Stimulated activated CD8-positive, alpha-beta memory T cell treated with anti-CD3 and anti-CD28 coated beads, Interleukin-4, amount 100 ng/mL, for 1 hour (primary cell): ENCODE measurements at places on chromosomes 7 and 10.

DNA sequence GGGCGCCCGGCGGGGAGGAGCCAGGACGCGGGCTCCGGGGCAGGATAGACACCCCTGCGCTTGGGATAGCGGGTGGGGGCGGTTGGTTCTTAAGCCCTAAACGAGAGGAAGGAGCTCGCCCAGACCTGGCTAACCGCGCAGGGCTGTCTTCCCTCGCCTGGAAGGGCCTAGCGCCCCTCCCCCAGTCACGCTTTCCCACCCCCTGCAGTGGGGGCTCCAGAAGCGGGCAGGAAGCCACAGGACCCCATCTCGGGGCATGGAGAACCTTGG lies 6.5 kb downstream of the SHH start:
- DNase-seq, result no peak

GRCh38 chr7:75795831-75796285 lies 17.7 kb downstream of the CCL24 start:
- no peak for DNase-seq

- no peak for DNase-seq
These were observed 6.7 kb downstream of the PNLIPRP2 start for GRCh38 chr10:116627386-116627933.

- no peak for DNase-seq
These were observed 90.2 kb downstream of the SH3PXD2A start for GRCh38 chr10:103765168-103765567.

DNA sequence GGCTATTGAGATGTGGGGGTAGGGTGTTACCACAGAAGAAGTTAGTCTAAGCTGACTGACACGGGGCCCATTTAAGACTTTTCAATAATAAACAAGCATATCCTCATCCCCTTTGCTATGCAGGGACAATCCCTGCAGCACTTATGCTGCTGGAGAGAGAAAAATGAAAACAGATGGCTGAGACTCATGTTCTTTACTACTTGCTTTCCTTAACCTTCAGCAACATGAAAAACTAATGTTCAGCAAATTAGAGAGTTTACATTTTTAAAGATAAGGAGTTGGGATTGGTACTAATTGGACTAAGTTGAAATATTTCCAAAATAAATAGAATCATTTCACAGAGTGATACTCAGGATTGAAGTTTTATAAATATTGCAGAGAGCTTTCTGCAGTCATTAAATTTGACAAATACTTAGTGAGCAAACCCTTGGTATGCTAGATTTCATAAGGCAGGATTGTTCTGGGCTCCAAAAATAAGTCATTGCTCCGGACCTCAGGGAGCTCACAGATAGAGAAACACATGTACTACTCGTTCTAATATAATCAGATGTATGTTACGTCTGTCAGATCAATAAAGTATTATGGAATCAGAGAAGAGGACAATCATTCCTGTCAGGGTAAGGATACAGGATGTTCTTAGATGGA lies 147.1 kb upstream of the LRRN3 start:
- DNase-seq, result no peak

- DNase-seq, result no peak
These were observed 14.5 kb upstream of the PAX2 start for GRCh38 chr10:100730725-100731406.

GRCh38 chr7:38844952-38845563 lies 63.9 kb downstream of the VPS41 start:
- DNase-seq, result no peak

DNA sequence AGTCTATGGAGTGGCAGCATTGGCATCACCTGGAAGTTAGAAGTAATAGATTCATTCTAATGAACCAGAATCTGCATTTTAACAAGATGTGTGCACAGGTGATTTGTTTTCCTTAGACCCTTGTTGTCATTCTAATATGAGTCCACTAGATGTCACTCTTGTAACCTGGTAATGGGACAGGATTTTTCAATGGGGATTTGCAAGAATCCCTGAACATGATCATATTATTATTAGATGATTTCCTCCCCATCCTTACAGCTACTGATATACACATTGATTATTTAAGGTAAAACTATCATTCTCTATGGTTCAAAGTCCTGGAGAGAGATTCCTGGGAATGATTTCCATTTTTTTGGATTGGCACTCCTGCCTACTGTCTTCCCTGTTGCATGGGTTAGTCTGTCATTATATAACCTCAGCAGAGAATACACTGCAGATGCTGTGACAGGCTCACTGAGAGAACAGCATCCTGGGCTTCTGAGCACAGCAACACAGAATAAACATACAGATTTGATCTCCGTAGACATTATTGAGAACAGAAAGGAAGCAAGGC lies 194.9 kb downstream of the SUGCT start:
- DNase-seq, result no peak

GRCh38 chr7:54981913-54982312 lies 36.9 kb upstream of the EGFR start:
- no peak for DNase-seq

- DNase-seq, result no peak
These were observed 472.0 kb upstream of the AKR1E2 start for GRCh38 chr10:4353964-4354363.

GRCh38 chr10:132111871-132112341 lies 46.2 kb downstream of the JAKMIP3 start:
- no peak for DNase-seq

- DNase-seq, result no peak
These were observed 27.1 kb downstream of the CD36 start for GRCh38 chr7:80665526-80665925.

- no peak for DNase-seq
These were observed 3.7 kb upstream of the TCTN3 start for GRCh38 chr10:95697429-95697828.

DNA sequence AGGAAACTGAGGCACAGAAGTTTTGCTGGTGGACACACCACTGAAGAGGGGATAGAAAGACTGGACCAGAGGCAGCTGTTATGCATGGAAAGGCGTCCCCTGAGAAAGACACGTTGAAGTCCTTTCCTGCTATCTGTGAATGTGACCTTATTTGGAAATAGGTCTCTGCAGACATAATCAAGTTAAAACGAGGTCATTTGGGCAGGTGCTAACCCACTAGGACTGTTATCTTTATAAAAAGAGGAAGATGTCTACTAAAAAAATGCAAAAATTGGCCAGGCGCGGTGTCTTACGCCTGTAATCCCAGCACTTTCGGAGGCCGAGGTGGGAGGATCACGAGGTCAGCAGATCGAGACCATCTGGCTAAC lies 31.6 kb downstream of the ELMO1 start:
- no peak for DNase-seq

- DNase-seq, result no peak
These were observed 42.3 kb upstream of the DUSP5 start for GRCh38 chr10:110455446-110455845.

GRCh38 chr7:51220226-51220625 lies 96.4 kb downstream of the COBL start:
- DNase-seq, result no peak

GRCh38 chr7:116052006-116052405 lies 21.4 kb upstream of the TFEC start:
- DNase-seq, result no peak

DNA sequence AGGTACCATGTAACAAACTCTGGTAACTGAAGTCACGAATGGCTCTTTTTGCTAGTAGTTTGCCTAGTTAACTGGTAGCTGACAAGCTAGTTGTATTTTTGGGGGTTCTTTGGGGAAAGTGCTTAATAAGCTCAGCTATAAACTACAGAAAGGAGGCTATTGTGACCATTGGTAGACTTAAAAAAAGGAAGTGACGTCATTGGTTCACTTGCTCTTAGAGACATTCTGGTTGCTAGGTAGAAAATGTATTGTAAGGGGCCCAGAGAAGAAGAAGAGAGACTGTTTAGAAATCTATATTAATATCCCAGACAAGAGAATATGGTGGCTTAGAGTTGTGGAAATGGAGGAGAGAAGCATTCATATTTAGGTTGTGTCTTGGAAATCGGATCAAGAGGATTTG lies 103.0 kb downstream of the NXPH1 start:
- DNase-seq, result no peak

DNA sequence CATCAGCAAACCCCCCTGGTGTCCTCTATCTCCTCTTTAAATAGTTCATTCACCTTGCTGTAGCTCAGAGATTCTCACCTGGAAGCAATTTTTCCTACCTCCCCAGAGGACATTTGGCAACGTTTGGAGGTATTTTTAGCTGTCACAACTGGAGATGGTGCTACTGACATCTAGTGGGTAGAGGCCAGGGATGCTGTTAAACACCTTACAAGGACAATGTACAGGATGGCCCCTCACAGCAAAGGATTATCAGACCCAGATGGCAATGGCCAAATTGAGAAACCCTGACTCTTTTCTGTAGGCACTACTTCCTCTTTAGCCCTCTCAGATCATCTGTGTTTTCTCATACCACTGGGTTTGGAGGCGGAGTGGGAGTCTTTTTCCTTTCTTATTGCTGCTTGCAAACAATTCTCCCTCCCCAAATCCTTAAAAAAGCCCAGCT lies 13.2 kb upstream of the TRA2A start:
- no peak for DNase-seq

DNA sequence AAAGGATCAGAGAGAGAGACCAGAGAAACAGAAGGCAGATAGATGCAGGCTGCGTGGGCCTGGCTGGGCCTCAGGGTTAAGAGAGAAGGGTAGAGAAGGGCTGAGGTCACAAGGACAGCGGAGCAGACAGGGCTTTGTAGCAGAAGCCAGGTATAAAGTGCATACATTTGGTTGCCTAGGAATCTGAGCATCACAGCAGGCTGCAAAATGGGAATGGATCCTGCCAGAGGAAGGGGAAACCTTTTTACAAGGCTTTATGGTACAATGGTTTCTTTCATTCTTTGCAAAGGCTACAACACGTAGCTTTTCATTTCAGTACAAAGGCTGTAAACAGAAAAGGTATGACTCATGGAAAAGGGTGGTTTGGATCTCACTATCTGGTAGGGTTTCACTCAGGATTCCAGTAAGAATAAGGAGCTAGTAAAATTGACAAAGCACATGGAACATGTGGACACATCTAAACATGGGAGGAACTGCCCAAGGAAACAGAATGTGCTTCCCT lies 275.1 kb downstream of the DOCK4 start:
- DNase-seq, result no peak

DNA sequence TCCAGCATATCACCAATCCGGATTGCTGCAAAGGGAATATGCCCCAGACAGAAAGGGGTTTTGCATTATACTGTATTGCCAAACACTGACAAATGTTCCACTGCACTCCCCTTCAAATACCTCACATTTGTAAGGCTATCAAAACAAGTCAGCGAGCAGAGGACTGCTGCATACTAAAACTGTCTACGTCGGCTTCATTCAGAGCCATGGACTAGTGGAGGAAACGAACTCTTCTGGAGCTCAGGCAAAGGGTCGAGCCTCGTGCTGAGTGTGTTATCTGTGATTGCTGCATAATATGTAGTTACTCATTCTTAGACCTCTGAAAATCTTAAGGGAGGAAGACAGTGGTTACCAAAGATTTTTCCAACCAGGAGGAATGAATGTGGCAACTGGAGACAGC lies 200.2 kb downstream of the DYNC1I1 start:
- DNase-seq, result no peak

DNA sequence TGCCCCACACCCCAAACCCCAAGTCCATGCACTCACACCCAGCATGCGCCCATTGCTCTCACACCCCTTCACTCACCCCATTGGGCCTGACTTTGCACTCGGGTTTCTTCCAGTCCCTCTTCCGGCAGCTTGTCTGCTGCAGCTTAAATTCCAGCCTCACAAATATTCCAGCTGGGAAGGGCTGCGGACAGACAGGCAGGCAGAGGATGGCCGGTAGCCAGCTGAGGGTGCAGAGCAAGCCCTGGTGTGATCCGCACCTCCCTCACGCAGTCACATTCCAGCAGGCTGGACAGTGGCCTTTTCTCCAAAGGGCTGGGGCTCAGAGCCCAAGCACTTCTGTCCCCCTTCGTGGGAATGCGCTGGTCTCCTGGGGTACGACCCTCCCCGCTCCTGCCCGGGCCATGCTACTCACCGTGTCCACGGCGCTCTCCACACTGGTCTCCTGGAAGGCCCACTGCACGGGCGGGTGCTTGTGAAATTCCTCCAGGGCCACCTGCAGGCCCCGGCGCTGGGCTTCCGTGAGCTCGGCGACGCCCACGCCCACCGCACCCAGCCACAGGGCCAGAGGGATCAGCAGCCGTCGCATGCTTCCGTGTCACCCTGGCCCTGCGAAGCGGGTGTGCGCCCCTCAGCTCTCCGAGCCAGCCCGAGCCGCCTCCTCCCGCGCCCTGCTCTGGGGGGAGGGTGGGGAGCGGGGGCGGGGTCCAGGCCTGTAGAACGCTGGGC lies 1.2 kb downstream of the RARRES2 start:
- DNase-seq, result no peak

DNA sequence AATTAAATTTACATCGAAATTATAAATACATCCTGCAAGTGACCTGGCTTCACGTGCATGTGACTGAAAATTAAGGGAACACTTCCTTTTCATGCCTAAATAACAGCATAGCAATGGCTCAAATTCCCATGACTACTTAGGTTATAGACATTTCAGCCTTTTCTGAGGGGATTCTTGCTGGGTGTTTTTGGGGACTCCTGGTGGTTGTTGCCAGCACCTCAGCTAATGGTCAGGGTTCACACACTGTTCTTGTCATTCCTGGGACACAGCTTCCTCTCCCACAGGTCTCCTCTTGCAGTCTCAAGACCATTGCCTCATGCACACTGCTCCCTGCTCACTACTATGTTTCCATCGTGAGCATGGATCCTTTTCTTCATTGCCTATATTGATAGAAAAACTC lies 148.9 kb upstream of the GLI3 start:
- no peak for DNase-seq

DNA sequence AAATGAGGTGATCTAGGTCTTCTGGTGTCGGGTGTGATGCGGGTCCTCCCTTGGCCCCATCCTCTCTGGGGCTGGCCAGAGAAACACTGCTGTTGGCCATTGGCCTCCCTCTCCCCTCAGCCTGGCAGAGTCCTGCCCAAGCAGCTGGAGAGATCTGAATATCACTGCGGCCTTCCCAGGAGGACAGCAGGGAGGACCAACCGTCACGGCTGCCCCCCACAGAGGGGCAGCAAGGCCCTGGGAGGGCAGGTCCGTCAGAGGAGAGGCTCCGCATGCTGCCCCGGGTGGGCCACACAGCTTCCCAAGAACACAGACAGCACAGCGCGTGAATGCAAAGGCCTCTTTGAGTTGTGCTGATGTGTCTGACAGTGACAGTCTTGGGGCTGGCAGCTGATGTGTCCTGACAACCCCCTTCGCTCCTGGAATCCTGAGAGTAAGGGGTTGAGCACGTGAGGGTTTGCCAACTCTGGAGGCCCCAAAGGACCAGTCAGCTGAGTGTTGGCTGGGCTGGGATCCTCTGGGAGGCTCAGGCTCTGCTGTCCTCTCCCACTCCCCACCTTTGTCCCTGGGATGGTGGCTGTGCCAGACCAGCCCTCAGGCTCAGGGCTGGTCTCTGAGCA lies 132.5 kb upstream of the UNC5B start:
- DNase-seq, result no peak
